ENCODE measurements at places on chromosomes 16 and 17.

DNA sequence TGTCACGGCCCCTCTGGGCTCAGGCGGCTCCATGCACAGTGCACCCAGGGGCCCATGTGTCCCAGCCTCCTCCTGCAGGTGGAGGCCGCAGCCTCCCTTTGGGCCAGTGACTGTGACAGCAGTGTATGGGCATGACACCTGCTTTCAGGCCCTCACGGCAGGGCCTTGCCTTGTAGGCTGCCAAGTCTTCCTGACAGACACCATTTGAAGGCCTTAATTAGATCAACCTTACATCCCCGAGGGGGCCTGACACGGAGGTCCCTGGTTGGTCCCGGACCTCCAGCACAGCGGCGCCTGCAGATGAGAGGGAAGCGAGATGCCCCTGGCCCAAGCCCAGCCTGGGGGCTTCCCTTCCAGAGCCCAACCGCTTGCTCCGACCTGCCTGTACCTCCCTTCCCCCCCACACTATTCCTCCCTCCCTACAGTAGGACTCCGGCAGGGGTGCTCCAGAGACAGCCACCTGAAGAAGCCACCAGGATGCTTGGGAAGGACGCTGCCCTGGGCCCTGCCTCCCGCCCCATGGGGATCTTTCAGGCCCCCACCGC, 31.9 kb downstream of the BAIAP2 start:
- no peak for DNase-seq

- DNase-seq: no peak
These were observed 206.0 kb upstream of the CHMP6 start for GRCh38 chr17:80785477-80786178.

GRCh38 chr17:38322156-38322779, 21.5 kb downstream of the GPR179 start:
- DNase-seq: peak; percentile 77

DNA sequence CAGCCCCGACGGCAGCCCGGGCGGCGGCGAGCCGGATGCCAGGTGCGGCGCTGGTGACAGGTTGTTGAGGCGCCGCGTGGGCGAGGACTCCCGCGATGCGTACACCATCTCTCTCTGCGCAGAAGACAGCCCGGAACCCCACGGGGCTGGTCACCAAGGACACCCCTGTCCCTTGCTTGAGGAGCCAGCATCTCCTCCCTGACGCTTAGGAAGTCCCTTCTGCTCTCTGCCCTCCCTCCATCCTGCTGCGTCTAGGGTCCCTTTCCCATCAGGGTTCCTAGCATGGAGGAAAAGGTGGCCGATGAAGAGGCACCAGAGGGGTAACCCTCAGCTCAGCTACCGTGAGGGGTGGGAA, 43.6 kb downstream of the SRCIN1 start:
- no peak for DNase-seq

- no peak for DNase-seq
These were observed 28.7 kb downstream of the MPRIP start for GRCh38 chr17:17070931-17071330.

DNA sequence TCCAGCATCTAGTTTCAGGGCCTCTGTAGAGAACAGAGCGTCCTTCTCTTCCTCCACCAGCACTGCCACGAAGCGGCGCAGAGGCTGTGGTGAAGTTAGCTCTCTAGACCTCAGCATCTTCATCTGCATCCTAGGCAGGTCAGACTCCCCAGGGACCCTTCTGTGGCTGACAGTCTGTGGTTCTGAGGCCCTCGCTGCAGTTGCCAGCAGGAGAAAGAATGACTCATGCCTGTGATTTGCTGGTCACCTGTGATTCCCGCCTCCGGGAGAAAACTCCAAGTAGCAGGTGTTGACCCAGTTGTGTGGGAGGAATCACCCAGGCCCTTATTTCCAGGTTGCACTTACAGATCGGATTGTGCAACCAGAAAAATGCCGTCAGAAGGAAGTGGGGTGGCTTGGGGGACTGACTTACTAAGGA, 117.3 kb upstream of the CACNG5 start:
- no peak for DNase-seq

DNA sequence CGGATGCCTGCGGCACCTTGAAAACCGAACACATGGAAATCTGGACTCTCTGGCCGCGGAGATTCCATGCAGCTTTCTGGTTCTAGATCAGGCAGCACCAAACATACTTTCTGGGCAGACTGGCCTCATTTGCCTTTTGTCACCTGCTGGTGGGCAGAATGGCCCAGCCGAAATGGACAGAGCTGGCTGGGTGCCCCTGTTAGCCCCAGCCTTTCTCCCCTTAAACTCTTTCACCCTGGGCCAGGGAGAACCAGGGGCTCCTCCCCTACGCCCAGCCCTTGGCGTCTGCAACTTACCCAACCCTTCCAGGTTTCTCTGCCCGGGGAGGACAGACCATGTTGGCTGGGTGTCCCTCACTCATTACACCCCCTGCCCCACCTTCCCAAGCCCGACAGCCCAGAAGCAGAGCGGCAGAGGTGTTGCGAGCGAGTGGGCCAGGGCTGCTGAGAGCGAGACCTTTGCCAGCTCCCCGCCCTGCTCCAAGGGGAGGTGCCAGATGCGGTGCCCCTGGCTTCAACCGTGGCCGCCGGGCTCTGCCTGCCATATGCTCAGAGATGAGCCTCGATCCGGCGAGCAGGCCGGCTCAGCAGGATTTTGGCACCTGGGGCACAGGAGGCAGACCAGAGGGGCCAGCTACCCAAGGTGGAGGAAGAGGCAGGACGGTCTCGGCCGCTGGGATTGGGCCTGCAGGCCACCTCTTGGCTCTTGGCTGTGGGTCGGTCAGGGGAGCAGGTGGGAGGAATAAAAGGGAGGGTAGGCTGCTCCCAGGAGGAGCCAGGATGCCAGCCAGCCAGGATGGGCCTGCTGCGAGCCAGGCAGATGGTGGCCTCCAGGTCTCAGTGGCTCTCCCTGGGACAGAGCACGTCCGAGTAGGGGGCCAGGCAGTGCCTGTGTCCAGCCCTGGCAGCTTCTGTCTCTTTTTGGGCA, 191.3 kb downstream of the NTN1 start:
- DNase-seq: no peak

DNA sequence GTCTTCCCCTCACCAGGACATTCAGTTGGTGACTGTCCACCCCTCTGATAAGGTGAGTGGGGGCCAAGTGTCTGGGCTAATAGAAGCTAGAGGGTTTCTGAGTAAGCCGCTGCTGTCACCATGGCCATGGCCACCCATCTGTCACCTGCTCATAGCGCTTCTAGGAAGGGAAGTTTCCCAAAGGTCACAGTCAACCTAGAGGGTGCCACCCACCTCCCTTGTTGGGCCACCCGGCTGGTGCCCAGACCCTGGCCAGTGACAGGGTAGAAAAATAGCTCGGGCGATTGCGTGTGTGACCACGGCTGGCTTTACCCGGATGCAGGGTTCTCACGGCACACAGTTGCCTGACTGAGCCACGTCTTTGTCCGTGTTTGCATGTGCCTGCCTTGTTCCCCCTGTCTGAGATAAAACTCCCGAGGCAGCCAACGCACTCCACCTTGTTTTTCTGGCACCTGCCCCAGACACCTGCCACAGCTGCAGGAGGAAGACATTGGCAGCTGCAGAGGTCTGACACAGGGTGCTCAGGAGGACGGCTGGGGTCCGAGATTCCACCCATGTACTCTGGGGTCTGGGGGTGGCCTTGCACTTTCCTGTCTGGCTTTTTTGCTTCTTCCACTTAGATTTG, 809 bp downstream of the PIRT start:
- no peak for DNase-seq

- no peak for DNase-seq
These were observed 34.4 kb upstream of the GAN start for GRCh38 chr16:81280393-81280792.

DNA sequence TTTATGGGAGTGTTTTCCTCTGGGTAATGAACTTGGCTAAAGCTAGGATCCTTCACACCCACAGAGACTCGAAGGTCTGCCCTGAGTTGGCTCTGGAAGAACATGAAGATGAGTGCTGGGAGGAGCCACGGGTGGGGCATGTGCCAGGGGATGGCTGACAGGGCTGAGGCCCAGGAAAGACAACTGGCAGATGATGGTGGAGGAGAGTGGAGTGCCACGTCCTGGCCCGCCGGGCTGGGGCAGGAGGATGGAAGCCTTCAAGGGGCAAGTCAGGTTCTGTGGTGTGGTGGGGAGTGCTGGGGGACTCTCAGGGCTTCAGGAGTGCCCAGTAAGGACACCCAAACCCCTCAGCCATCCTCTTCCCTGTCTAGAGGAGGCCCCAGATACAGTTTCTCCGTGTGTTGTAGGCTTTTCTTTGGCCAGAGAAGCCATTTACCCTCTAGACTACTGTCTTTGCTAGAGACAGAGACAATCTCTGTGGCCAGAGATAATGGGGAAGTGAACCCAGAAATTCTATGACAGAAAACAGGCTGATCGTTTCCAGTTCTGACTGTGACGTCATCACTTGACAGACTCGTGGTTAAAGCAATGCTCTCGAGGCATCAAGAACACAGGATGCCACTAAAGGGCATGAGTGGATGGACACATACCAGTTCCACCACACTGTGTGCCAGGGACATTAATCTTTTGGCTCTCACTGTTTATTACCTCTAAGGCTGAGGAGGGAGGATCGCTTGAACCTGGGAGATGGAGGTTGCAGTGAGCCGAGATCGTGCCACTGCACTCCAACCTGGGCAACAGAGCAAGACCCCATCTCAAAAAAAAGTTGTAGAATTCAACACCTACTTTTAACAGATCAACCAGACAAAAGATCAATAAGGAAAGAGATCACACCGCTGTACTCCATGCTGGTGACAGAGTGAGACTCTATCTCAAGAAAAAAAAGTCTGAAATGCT, 18.6 kb upstream of the SLC5A10 start:
- no peak for DNase-seq

DNA sequence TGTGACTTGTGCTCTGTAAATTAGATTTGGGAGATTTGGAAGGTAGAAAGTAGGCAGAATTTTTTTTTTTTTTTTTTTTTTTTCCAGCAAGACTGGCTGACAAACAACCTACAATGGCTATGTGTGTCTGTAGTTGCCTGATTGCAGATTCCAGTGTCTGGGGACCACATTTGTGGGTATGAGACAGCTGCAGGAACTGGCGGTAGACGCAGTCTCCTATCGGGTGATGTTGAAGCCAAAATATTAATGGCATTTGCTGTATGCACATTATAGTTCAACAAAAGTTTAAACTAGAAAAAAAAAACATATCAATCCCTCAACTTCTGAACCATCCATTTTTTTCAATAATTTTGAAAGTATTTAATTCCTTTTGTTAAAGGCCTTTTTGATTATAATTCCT, 665.2 kb downstream of the TOX3 start:
- no peak for DNase-seq

DNA sequence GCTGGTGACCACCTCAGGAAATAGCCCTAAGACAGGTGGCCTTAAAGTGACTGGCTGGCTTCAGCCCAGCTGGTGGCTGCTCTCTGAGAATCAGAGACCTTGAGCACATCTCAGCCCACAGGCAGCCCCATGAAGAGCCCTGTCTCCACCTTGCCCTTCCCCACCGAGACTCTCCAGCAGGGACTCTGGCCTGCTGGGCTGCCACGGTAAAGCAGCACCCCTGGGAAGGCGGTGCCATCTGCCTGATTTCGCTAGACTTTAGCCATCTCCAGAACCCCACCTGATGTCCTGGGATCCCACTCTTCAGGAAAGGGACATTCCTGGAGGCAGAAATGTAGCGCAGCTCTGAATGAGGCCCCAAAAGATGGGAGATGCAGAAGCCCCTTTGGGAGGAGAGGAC, 45.2 kb upstream of the LGALS9 start:
- DNase-seq: no peak

DNA sequence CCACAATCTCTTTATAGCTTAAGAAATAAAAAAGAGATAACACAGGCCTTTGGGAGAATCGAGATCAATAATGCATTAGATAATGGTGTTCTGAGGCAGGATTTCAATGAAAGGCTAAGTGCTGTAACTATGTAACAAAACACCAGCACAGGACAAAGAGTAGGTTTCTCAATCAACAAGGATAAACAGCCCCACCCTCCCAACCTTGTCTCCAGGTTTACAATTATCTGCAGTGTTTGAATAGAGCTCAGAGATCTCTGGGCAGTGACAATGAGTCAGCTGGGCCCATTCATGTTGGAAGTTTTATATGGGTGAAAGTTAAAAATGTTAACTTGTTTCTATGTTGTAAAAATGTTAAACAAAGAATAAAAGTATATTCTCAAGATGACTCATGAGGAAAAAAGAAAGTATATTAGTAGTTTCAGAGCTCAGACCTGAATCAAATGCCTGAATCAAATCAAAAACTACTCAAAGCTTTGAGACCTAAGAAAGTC, 17.0 kb upstream of the KRT20 start:
- no peak for DNase-seq

- DNase-seq: no peak
These were observed 340.4 kb upstream of the ASIC2 start for GRCh38 chr17:33633446-33633845.

- DNase-seq: no peak
These were observed 217.8 kb downstream of the ZNF423 start for GRCh38 chr16:49637933-49638672.

DNA sequence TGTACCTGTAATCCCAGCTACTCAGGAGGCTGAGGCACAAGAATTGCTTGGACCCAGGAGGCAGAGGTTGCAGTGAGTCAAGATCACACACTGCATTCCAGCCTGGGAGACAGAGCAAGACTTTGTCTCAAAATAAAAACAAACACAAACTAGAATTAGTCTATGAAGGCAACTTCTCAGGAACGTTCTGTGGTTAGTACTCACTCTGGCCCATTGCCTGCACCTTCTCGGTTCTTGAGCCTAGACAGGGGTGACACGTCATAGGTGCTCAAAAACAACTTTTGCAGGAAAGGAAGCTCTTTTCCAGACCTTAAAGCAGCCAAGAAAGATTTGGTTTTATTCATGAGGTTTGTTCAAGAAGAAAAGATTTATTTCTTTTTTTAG, 22.3 kb upstream of the CNOT1 start:
- no peak for DNase-seq

Measured in erythroblast (primary cell).